Activated naive CD4-positive, alpha-beta T cell (primary cell): ENCODE measurements at places on chromosomes 2 and 18.

GRCh38 chr2:68766376-68766845 lies 31.8 kb downstream of the ARHGAP25 start:
- DNase-seq = no peak

GRCh38 chr18:58044370-58045241 lies 580 bp downstream of the NEDD4L start:
- DNase-seq = peak; percentile 9

DNA sequence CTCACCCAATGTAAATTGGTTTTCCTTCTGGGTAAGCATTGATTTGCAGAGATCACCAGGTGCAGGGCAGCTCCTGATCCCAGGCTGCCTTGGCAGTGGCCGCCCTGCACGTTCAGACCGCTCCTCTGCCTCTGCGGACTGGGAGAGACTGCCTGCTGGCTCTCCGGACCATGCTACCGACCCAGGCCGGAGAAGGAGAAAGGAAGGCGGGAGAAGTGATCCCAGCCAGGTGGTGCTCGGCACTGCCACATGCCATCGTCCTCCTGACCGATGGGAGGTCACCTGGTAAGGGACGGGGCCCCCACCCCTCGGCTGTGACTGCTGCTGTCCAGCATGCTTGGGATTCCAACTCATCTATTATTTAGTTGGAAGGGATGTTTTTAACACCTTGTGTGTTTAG lies 108.1 kb upstream of the POU3F3 start:
- DNase-seq = no peak

DNA sequence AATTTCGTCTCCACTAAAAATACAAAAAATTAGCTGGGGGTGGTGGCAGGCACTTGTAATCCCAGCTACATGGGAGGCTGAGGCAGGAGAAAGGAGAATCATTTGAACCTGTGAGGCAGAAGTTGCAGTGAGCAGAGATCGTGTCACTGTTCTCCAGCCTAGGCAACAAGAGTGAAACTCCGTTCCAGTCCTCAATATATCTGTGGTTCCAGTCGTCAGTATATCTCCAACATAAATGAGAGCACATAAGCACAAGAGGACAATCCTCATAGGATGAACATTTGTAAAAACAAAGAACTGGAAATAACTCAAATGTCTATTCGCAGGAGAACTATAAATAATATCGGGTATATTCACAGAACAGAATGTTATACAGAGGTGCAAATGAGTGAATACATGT lies 13.1 kb upstream of the PLEK start:
- no peak for DNase-seq

GRCh38 chr2:188089901-188090300 lies 201.8 kb upstream of the GULP1 start:
- DNase-seq = no peak

DNA sequence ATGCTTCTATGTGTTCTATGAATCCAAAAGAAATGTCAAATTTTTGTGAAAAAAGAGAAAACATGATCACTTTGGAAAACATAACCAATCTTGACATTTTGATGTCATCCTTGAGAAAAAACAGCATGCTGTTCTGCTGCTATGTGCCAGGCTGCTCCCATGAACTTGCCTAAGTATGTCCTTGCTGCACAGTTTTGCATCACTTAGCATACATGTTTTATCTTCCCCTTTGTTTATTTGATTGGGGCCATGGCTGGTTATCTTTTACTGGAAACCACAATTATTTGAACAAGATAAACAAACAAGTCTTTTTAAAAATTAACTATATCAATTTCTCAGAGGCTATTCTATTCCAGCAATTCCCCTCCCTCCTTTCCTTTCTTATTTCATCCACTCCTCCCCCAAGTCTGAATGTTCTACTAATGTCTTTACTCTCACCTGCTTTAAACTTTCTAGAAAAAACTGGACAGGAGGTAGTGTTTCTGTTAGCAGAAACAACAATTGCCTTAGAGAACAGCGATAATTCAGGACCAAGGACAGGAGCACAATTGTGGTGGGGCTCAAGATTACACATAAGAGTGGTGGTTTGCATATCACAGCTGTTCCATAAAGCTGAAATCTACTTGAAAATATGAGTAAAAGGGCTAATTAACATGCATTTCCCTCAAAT lies 6.7 kb downstream of the AOX1 start:
- no peak for DNase-seq

DNA sequence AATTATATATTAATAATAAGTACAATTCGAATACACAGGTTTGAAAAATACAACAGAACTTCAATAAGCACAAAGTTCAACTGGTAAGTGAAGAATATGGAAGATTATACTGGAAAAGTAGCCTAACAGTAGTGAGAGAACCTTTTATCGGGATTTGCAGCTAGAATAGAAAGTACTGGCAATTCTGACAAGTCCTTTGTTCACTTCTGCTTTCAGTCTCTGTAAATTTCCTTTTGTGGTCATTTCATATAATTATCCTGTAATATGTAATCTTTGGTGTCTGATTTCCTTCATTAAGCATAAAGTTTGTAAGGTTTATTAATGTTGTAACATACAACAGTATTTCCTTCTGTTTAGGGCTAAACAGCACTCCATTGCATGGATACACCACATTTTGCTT lies 67.2 kb downstream of the CUL3 start:
- no peak for DNase-seq

DNA sequence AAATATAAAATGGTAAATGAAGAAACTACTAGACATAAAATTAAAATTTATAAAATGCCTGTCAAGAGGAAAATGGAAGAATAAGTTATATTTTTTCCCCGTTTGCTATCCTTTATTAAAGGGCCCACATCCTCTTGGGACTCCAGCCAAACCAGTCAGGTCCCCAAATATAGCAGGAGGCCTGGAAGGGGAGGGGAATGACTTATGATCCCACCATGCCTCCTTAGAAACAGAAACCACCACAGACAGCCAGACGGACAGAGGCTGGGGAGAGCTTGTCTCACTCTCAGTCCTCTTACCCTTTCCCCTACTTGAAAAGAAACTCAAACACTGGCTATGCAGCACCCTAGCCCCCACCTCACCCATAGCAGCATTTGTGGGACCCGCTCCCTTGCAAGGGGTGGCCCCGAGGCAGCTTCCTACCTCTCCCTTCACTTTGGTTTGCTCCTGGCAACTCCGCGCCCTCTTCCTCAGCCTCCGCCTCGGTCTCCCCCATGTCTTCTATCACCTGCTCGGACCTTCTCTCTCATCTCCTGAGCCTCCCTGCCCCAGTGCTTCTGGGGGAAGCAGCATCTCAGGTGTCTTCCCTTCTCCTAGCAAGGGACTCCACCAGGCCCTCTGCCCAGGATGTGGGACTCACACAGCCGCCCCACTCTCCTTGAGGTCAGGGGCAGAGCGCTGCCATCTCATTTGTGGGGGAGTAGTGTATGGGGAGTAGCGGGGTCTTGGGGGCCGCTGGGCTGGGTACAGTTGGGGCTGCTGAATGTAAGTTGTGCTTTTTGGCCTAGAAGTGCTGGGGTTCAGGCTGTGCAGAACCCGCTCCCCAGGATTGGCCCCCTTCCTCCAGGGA lies 37.4 kb upstream of the ANKRD62 start:
- DNase-seq = no peak

GRCh38 chr2:211690736-211691135 lies 847.9 kb downstream of the ERBB4 start:
- DNase-seq = no peak

DNA sequence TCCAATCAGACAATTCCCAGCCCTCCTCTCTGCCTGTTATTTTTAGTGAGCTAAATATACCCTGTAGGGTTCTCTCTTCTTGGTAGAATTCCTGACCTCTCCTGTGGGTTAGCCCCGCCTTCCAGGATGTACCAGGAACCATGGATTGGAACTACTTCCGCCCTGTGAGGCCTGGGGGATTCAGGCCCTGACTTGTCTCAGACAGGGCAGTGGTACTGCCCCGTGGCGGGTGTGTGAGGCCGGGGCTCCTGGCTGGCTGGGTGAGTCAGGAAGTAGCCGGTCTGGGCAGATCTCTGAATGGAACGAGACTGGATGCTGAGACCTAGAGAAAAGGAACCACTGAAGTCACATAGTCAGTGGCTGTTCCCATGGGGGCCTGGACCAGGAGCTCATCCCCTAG lies 50.5 kb downstream of the DYSF start:
- no peak for DNase-seq

DNA sequence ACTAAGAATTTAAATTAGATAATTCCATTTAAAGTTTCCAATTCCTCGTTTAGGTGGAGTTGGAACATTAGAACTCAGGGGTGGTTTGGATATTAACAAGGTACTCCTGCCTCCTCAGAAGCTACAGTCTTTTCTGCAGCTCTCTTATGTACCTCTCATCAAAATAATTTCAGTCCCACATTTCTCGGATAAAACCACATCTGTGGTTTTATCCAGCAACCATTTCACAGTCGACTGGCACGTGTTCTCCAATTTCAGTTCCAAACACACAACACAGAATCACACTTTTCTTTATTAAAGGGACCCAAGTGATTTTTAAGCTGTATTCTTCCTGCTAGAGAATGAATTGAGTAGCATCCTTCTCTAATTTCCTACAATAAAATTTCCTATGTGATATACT lies 22.7 kb upstream of the NFU1 start:
- DNase-seq = no peak

DNA sequence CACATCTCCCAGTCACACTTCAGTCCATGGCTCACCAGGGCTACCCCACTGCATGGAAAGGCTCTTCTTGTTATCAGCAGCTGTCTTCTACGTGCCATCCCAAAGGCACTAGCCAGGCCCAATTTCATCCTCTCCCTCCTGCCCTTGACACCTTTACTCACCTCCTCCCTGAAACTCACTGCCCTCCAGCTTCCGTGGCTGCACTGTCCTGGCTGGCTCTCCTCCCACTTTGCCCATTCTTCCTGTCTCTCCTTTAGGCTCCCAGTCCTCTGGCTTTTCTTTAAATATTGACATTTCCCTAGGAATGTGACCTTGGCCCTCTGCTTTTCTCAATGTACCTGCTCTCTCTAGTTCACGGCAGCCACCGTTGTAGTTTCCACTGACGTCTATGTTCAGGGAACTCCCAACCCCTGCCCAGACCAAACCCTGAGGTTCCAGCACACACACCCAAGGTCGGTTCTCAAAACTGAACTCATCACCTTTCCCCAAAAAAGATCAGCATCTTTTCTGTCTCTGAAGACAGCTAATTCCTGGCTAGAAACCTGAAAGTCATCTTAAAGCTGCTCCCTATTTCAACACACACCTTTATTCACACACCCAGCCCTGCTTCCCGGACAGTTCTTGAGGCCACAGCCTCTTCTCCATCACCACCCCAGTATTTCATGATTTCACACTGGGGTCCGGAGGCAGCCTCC lies 36.7 kb downstream of the WDFY1 start:
- DNase-seq = no peak

DNA sequence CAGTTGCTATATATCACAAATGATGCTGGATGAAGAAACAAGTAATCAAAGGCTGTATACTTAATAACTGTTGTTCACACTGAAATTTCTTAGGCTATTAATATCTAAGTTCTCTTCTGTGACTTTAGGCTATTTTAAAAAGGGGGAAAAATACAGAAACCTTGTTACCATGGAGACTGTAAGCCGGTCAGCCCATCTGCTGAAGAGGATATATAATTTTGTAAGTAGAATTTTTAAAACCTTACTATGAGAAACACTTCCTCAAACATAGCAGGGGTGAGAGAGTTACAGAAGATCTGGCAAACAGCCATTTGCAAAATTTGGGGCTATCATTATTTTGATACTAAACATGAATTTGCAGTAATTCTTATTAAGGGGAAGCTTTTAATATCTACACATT lies 27.8 kb downstream of the CACNB4 start:
- DNase-seq = no peak

- no peak for DNase-seq
Observed at GRCh38 chr2:168277276-168277675, 29.9 kb upstream of the STK39 start.

DNA sequence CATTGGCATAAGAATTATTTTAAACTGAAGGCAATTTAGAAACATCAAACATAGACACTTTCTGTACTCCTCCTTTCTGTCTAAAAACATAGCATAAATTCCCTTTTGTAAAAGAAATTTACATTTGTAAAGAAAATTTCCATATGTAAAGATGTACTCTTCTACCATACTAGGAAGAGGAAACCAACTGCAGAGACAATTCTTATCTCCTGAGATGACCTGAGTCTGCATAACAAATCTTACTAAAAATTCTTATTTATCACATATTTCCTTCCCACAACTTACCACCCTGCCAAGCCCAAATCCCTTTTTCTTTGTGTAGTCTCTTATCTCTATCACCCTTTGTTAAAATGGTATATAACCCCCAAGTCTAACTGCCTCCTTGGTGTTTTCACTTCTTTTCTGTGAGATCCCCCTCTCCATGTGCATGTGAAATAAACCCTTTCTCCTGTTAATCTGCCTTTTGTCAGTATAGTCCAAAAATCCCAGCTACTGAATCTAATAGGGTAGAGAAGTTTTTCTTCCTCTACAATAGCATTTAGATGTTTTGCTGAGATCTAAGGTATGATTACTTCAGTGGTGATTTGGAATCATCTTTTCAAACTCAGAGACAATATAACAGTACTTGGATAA lies 81.0 kb downstream of the CHN1 start:
- no peak for DNase-seq

GRCh38 chr2:163155279-163155883 lies 316.8 kb upstream of the KCNH7 start:
- DNase-seq = no peak

GRCh38 chr2:84902526-84902925 lies 2.9 kb upstream of the TMSB10 start:
- no peak for DNase-seq

DNA sequence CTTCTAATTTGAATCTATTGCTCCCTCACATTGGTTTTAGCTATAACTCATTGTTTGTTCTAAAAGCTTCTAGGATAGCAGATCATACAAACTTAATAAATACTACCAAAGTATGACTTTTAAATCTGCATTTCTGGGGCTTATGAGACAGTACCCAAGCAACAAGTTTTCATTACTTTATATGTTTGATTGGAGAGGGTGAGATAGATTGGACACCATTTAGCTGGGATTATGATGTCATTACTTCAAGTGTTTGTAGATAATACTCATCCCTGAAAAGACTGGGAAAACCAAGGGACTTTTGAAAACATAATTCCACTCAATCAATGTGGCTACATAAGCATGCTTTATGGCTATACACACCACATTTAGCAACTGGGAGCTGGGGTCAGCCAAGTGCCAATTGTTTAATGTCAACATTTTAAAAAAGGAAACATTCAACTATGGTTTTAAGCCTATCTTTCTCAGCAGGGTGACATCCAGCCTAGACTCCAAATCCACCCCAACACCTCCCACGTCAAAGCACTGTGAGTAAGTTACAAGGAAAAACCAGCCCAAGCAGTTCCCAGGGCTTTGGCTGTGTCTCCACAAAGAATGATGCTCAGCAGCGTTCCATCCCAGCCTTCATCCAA lies 119.9 kb downstream of the ETAA1 start:
- DNase-seq = no peak

- no peak for DNase-seq
Observed at GRCh38 chr2:68789603-68790002, 55.0 kb downstream of the ARHGAP25 start.

GRCh38 chr2:31859959-31860358 lies 150.8 kb downstream of the MEMO1 start:
- no peak for DNase-seq

- DNase-seq = no peak
Observed at GRCh38 chr2:66888791-66889631, 454.1 kb downstream of the MEIS1 start.

GRCh38 chr2:240507778-240508251 lies 50.0 kb downstream of the ANKMY1 start:
- no peak for DNase-seq

- no peak for DNase-seq
Observed at GRCh38 chr18:54973046-54973445, 13.8 kb upstream of the CCDC68 start.

- DNase-seq = no peak
Observed at GRCh38 chr2:164835302-164835701, 6.3 kb downstream of the COBLL1 start.

GRCh38 chr2:127790694-127791529 lies 20.1 kb downstream of the WDR33 start:
- no peak for DNase-seq
